SK-MEL-5 (cell line): ENCODE measurements at places on chromosomes 11 and 22. TPM values are rescaled to one million over a fixed set of nuclear protein-coding genes. Genes with fewer than 3 reads are reported as not detected.

DNA sequence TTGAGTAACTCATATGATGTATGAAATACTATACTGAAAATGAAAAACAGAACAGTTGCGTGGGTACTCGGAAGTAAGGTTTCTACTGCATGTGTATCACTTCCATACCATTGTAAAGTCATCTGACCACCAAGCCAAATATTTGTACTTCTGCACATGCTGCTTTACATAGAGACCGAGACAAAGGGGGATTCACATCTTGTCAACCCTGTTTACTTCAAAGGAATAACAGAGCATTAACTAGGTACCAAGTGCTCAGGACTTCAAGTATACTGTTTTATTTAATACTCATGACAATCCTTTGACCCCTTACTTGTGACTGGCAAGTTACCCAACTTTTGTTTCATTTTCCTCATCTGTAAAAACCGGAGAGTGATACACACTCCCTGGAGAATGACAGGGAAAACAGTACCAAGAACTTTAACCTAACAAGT, 9.9 kb downstream of the MAPK1 start:
- DNase-seq = peak; percentile 65

DNA sequence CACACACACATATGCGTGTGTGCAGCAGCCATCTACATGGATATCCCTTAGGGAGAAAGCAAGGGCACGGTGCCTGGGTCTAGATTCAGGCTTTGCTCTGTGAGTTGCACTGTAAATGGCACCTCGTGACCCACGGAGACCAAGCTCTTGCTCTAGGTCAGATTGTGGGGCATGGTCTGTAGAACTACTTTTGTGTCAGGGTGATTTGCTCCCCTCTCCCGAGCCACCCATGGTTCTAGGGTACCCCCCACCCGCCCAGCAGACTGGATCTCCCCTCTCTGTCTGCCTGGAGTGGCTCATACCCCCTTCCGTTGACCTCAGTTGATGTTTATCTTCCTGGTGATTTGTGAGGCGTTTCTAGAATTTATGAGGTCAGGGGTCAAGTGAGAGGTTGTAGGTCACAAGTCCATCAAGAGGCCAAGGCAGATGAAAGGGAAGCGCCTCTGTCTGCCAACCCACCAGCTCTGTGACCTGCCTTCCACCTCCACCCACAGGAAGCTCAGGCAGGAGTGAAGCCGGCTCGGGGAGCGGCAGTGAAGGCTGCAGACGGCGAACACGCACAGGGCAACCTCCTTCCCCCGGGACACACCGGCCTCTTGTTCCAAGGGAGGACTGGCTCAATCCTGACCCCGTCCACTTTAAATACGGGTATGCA, 76.2 kb upstream of the TTLL12 start:
- no peak for DNase-seq

DNA sequence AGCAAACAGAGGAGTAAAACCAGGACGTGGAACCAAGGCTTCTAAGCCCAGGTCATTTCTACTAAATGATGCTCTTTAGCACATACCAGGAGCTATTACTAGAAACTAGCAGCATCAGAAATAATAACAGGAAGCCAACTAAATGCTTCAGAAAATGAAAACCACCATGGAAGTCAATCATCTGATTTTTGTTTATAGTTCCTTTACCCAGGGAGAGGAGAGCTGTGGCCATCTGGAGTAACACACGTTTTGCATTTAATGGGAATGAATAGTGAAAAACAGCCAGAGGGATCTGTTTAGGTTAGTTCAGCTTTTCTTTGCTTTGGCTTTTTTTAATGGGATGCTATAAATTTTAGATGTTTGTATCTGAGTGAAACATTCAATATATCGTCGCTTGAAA, 250.7 kb upstream of the ARHGAP20 start:
- DNase-seq = no peak

DKK3 gene
- 1.1 and 3.1 TPM in 2 replicates for total RNA-seq

IL18 gene
- total RNA-seq = 0.71 and 1.3 TPM in 2 replicates

MS4A3 gene
- total RNA-seq = not detected in 2 replicates
